ENCODE measurements at places on chromosomes 5 and 9.

- no peak for DNase-seq
These were observed 5.8 kb upstream of the IFNA1 start for GRCh38 chr9:21434202-21435014.

GRCh38 chr5:78065663-78066062 is 228.8 kb downstream of the AP3B1 start:
- DNase-seq, result no peak

- no peak for DNase-seq
These were observed 43.0 kb downstream of the NUDT12 start for GRCh38 chr5:103519550-103519949.

- no peak for DNase-seq
These were observed 256.1 kb downstream of the TMEM38B start for GRCh38 chr9:105950448-105950847.

- no peak for DNase-seq
These were observed 116.1 kb upstream of the TUT7 start for GRCh38 chr9:86470326-86470725.

DNA sequence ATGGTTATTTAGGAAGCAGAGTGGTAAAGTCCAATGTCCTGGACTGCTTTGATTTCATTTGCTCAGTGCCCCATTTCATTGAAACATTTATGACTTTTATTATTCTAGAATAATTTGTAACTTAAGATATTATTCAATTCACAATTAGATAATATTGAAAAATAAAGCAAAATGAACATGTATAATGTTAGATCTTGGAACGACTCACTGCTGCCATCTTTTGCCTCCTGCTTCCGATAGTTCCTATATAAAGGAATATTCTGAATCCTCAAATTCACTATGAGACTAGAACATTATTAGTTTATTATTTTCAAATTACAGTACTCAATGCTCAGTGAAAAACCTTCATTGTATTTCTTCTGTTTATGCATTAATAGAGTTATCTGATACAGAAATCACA is 2.3 kb upstream of the CTNND2 start:
- no peak for DNase-seq

GRCh38 chr9:132192728-132193127 is 30.9 kb downstream of the NTNG2 start:
- DNase-seq, result no peak

- DNase-seq, result no peak
These were observed 36.3 kb downstream of the RUSC2 start for GRCh38 chr9:35526087-35526801.

GRCh38 chr5:43073597-43074546 is 33.8 kb upstream of the ANXA2R start:
- no peak for DNase-seq

GRCh38 chr9:115445655-115446054 is 327.7 kb upstream of the TNC start:
- no peak for DNase-seq

- DNase-seq, result no peak
These were observed 84.6 kb downstream of the NDUFS4 start for GRCh38 chr5:53645078-53645477.

GRCh38 chr5:43415935-43416802 is 4.0 kb upstream of the CCL28 start:
- DNase-seq, result no peak

DNA sequence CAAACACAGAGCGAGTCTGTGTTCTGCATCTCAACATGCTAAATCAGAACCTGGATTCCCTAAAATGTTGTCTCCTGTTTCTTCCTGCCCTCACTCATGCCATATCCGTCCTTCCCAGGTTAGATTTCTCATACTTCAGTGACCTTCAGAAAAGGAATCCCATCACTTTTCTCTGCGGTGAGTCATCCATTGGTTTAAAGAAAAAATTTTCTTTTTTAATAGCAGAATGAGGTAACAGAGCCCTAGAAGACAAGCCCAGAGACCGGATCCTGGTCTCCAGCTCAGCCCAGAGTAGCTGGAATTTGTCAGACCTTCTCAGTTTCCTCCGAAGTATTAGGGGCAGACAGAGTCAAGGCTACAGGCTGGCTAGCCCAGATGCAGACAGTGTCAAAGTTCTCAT is 143.2 kb upstream of the DMRT1 start:
- DNase-seq, result no peak

DNA sequence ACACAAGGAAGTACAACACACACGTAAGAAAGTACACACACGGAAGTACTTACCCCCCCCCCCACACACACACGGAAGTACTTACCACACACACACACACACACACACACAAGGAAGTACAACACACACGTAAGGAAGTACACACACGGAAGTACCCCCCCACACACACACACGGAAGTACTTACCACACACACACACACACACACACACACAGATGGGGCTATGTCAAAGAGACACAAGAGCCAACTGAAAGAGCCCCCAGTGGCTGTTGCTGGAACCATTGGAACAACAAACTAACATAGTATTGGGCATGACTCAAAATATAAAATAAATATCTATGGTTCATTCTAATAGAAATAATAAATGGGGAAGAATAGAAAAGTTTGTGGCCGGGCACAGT is 4.9 kb upstream of the MAPK9 start:
- no peak for DNase-seq

GRCh38 chr9:87180361-87180760 is 233.1 kb upstream of the GAS1 start:
- DNase-seq, result no peak

Data from stimulated activated CD4-positive, alpha-beta T cell treated with anti-CD3 and anti-CD28 coated beads, Interleukin-15, amount 100 ng/mL, for 1 hour (primary cell).